ENCODE measurements at places on chromosomes 3 and 15.

DNA sequence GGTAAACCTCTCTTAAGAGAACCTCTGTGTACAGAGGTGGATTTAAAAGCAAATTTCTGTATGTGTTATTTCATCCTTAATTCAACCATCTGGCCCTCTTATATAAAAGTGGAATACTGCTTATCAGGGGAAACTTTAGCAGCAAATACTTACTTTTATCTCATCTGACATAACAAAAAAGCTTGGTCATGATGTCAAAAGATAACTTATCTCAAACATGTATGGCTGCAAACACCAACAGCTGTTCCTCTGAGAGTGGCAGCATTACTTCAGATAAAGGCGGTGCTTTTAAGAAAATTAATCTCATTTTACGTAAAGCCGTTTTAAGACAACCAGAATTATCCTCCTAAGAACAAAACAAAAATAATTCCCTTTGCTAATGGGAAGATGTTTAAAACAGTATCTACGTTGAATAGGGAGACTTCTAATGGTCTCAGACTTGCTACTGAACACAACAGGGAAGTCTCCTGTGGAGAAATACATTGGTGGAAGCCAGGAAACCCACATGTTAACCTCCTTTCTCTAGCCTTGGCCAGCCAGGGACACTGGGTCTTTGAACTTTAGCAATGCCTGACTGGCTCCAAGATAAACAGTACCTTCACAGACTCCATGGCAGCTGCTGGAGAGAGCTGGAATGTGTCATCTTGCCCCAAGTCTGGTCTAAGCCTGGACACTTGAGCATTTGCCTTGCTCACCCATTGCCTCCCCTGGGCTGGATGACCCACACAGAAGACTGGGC is 18.1 kb downstream of the ARRDC4 start:
- DNase-seq = no peak

GRCh38 chr3:162780313-162780712 is 1283.7 kb downstream of the OTOL1 start:
- no peak for DNase-seq

- DNase-seq = no peak
These were observed 377.3 kb downstream of the LPP start for GRCh38 chr3:188531210-188531609.

DNA sequence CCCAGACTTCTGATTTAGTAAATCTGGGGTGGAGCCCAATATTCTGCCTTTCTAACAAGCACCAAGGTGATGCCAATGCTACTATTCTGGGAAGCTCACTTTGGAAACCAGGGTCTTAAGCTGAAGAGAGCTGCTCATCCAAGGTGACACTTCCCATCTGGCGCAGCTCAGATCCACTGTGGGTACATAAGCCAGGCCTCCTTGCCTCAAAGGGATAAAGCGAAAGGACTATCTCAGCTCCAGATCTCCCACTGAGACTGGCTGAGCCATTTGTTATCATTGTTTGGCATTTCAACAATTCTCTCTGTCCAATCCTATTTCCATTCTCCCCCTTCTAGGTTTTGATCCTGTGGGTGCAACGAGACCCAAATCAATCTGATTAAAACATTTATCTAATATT is 323.8 kb downstream of the GBE1 start:
- no peak for DNase-seq

DNA sequence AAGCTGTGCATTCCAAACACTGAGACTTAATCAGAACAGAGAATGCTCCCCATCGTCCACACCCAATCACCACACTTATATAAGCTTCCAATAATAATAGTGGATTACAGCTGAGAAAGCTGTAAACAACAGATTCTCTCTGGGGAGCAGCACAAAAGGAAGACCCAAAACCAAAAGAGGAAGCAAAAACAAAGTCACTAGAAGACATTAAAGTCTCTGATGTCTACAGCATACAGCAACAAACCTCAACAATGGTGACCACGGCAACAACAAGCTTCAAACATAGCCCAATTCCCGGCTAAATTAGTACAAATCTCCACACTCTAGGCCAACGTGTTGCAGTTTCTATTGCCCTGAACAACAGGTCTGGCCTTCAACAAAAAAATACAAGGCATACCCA is 37.7 kb downstream of the ZDHHC23 start:
- no peak for DNase-seq

- DNase-seq = no peak
These were observed 57.5 kb upstream of the TRPM1 start for GRCh38 chr15:31158858-31159569.

DNA sequence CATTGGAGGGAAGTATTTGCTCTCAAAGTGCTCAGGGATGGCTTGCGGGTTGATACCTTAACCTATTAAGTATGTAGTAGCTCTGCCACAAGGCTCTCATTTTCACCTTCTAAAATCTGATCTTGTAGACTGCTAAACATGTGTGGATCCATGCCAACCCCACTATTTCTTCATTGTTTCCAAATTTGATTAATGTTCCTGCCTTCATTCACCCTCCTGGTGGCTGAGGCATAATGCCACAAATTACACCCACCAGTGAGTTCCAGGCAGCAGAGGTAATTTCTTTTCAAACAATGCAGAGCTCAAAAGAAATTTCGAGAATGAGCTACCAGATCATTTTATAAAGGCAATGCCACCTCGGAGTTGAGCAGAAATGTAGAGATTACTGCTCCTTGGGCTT is 71.0 kb downstream of the EDEM1 start:
- no peak for DNase-seq

- no peak for DNase-seq
These were observed 144.6 kb downstream of the VPS13C start for GRCh38 chr15:61915640-61916039.

- DNase-seq = no peak
These were observed 30.9 kb upstream of the SEMA3F start for GRCh38 chr3:50124052-50124799.

- no peak for DNase-seq
These were observed 20.2 kb downstream of the ADGRG7 start for GRCh38 chr3:100629421-100630127.

DNA sequence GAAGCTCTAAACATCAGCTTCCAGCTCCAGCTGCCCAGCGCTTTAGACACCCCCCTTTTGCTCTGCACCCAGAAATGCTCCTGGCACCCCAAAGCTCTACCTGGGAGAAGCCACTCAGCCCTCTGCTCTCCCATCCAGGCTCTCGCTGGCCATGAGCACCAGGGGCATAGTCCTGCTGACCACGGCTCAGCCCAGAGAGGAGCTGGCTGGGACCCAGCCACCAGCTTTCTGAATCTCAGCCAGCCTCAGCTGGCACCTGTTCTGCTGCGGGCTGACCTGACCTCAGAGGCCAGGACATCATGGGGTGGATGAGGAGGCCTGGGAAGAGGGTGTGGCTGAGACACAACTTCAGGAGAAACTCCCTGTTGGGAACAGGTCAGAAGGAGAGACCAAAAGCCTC is 8.6 kb downstream of the NTRK3 start:
- DNase-seq = no peak

- no peak for DNase-seq
These were observed 777.7 kb downstream of the GBE1 start for GRCh38 chr3:80983753-80984152.

- DNase-seq = no peak
These were observed 96.0 kb upstream of the PHLDB2 start for GRCh38 chr3:111763001-111763471.

- DNase-seq = no peak
These were observed 335.6 kb downstream of the NLGN1 start for GRCh38 chr3:173733029-173733652.

GRCh38 chr3:148319161-148319915 is 378.4 kb upstream of the AGTR1 start:
- DNase-seq = no peak

- DNase-seq = no peak
These were observed 48.0 kb upstream of the WDR72 start for GRCh38 chr15:53807501-53807900.

- DNase-seq = no peak
These were observed 2.0 kb downstream of the SNRK start for GRCh38 chr3:43288366-43288765.

GRCh38 chr3:22792533-22792932 is 410.6 kb upstream of the UBE2E2 start:
- no peak for DNase-seq

- DNase-seq = no peak
These were observed 38.9 kb downstream of the IL17RD start for GRCh38 chr3:57126244-57126643.

GRCh38 chr3:159788291-159788690 is 200.3 kb upstream of the IL12A start:
- no peak for DNase-seq

DNA sequence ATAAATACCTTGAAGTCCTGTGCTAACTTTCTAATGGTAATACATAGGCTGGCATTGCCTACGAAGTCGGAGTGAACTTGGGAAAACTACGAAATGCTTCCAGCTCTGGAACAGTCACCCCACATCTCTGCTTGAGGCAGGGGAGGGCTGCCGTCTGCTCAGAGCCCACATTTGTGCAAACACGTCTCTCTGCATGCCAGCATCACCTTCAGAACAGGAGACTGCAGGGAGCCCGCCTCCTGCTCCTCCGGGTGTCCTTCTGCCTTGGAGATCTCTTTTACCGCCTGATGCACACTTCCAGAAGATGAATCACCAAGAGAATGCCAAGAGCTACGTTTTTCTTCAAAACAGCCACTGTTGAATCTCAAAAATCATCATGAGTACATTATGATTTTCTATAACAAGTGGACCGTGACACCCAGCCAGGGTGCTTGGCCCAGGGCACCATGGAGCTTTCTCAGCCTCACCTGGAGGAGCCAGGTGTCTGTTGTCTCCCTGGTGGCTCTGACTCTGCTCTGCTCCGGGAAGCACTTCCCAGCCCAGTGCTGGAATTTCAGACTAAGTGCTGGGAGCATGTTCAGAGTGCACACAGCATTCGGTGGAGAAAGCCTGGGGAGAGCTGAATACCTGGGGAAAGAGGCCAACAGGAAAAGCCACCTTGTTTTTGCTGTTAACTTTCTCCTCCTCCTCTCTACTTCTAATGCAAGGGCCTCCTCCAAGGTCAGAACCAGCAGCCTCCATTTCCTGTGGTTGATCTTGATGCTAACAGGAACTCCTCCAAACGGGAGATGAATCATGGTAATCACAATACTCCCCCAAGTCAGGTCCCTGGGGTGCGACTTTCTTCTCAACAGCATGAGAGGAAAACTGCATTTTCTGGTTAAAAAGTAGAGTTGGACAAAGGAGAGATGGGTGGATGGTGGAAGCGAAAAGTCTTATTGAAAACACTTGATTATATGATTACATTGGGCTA is 467.7 kb downstream of the GABRG3 start:
- DNase-seq = no peak

DNA sequence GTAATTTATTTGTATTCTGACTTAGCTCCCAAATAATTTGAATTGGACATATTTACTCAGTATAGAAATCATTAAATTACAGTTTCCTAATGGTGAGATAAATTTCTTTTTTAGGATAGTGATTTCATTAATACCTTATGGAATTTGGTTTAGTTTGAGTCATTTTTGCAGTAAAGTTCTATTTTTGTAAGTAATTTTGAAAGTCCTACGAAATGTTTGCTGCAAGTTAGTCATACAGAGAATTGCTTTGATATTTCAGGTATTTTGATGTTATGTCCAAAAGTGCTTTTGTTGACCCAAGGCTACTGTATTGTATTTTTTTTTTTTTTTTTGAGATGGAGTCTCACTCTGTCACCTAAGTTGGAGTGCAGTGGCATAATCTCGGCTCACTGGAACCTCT is 41.7 kb downstream of the TCF12 start:
- DNase-seq = no peak

- no peak for DNase-seq
These were observed 45.6 kb downstream of the PRKCI start for GRCh38 chr3:170267793-170268192.

DNA sequence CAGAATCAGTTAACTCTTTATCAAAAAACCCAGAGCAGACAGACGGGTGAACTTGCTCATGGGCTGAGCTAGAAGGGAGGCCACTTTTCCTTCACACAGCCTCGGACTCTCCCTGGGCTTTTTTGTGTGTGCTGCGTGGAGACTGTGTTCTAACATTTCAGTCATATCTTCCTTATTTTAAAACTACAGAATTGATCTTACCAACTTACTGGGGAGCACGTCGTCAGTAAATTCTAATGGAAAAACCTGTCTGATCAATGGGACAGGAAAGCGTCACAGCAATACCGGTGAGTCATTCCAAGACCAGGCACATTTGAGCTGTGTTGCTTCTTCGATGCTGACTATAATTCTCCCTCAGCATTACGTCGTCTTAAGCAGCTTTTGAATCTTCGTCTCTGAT is 145.1 kb downstream of the LPP start:
- no peak for DNase-seq

DNA sequence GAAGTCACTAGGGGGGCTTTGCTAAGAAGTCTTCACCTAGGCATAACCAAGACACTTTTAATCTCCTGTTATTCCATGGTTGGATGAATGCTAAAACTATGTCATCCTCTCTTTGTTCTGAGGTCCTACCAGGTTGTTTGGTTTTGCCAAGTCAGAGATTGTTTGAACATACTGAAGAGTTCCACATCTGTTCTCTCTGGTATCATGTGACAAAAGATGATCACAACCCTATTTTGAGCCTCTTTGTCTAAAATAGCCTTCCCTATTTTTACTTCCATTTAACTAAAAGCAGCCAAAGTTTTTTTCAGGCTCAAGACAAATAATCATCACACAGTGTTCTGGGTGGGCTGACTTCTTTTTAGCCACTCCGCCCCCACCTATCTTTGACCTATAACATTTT is 218.4 kb upstream of the LMCD1 start:
- no peak for DNase-seq

DNA sequence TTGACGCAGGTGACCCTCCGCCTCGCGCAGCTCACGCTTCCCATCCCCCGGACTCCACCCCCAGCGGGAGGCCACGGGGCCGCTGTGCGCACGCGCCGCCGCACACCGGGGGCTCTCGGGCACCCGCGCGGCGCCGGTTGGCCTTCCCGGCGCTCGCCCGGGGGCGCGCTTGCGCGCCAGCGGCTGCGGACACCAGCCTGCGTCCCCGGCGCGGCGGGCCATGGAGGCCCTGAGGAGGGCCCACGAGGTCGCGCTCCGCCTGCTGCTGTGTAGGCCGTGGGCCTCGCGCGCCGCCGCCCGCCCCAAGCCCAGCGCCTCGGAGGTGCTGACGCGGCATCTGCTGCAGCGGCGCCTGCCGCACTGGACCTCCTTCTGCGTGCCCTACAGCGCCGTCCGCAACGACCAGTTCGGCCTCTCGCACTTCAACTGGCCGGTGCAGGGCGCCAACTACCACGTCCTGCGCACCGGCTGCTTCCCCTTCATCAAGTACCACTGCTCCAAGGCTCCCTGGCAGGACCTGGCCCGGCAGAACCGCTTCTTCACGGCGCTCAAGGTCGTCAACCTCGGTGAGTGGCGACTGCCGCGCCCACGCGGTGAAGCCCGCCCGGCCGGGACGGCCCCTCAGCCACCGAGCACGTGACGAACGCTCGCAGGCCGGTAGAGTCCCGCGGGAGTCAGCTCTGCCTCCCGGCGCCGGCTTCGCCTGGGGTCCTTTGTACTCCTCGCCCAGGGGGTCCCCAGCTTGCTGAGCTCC is at the start of gene C15orf61:
Gene C15orf61, plus strand, starts transcription at position 103 of the 754 bp plus-strand sequence. Its CDS starts 118 bp downstream, at position 221.
- DNase-seq = peak; percentile 64

GRCh38 chr15:83929619-83930018 is 275.7 kb downstream of the ADAMTSL3 start:
- no peak for DNase-seq
